ENCODE measurements at places on chromosomes 16 and 17.

- DNase-seq = no peak
These were observed 2.1 kb downstream of the NMT1 start for GRCh38 chr17:45063198-45063597.

GRCh38 chr17:41629826-41630670 lies 5.7 kb upstream of the KRT17 start:
- no peak for DNase-seq

DNA sequence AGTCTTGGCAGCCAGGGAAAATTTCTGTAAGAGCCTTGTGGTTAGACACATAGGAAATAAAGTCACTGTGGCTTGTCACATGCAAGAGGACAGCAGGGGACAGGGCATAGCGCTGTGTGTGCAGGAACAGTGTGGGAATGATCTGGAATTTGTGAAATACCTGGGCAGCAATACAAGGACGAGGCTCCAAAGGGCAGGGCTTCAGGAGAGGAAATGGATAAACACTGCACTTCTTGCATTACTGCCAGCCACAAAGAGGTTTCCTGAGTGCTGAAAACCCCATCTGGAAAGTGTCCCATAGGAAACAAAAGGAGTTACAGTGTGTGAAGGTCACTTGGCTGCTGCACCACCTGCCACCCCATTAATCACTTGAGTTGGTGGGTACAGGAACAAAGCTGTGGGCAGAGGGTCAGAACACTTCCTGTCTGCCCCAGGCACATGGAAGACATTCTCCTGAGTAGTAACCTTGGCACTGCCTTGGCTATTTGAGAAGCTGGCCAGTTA lies 12.1 kb upstream of the HP start:
- DNase-seq = no peak

DNA sequence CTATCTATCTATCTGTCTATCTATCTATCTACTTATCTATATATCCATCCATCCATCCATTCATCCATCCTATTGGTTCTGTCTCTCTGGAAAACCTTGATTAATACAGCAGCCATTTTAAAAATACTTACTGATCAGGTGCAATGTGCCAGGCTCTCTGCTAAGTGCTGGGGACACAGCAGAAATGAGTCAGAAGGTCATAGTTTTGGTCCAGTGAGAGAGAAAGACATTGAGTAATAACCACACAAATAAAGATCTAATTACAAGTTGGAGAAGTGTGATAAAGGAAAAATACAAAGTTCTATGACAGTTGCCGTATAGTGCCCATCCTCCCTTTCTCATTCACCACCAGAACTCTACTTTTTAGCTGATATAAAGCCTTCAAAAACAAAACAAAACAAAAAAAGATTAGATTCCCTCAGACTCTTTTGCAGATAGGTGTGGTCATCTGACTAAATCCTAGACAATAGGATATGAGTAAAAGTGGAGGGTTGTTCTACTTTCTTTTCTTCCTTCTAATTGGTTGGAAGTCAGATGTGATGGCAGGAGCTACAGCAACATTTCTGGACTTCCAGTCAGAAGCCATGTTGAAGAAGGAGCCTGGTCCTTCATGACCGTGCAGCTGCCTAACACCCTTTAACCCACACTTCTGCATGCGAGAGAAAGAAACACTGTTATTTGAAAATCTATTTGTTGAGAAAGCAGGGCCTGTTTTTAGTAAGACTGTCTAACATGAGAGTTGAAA lies 72.0 kb upstream of the TOX3 start:
- DNase-seq = no peak

DNA sequence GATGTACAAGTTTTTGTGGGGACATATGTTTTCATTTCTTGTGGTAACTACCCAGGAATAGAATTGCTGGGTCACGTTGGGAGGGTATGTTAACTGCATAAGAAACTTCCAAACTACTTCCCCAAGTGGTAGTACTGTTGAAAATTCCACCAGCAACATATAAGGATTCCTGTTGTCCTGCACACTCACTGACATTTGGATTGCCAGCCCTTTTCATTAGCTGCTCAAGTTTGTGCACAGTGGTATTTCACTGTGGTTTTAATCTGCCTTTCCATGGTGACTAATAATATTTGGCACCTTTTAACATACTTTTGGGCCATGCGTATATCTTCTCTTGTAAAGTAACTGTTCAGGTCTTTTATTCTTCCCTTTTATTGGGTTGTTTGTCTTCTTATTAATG lies 103.3 kb downstream of the GNAO1 start:
- no peak for DNase-seq

DNA sequence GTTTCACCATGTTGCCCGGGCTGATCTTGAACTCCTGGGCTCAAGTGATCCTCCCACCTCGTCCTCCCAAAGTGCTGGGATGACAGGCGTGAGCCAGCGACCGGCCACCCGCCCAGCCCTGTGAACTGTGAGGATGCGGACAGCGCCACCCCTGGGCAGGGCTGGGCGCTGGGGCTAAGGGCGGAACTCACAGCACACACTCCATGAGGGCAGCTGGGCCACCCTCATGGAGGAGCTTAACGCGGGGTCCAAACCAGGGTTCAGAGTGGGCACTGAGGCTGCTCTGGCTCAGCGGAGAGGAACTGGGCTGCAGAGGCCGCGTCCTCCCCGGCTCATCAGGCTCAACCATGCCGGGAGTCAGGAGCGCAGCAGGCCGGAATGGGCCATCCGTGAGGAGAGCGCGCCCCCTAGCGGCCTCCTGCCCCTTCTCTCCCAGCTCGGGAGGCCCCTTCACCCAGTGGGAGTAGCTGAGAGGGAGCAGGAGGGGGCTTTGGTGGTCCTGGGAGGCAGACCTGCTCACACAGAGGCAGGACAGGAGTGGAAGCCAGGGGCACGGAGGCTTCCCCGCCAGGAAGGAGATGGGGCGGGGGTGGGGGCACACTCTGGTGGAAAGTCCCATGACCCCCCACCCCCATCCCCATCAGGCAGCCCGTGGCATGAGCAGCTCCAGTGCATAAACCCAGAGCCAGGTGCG lies 13.8 kb downstream of the CORO7 start:
- DNase-seq = no peak

GRCh38 chr16:70331588-70332358 lies 14.9 kb upstream of the DDX19A start:
- DNase-seq = no peak

- no peak for DNase-seq
These were observed 25.8 kb downstream of the LITAF start for GRCh38 chr16:11560701-11561453.

DNA sequence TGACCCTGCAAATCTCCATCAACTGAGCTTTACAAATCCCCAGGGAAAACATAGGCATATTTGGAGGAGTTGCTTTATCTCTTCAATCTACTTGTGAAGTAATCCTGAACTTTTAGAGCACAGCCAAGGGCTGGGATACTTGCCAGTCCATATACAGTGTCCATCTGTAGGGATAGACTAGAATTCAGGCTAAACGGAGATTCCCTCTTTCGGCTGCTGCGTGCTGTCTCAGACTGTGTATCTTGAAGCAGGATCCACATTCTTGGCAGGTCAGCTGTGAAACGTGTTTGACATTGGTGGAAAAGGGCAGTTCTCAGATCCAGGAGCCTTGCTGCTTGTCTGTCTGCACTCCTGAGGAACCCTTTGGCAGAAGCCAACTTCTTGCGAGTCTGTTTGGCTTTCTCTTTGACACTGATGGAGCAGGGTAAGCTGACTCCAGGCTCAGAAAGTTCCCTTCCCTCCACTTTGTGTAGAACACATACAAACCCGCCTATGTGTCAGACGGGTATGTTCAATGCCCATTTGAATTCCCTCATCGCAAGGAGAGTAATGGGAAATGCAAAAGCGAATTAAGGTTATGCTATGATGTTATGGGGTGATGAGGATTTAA lies 221.8 kb downstream of the MAP2K4 start:
- DNase-seq = no peak

- no peak for DNase-seq
These were observed 10.9 kb downstream of the UBALD2 start for GRCh38 chr17:76276069-76276431.

DNA sequence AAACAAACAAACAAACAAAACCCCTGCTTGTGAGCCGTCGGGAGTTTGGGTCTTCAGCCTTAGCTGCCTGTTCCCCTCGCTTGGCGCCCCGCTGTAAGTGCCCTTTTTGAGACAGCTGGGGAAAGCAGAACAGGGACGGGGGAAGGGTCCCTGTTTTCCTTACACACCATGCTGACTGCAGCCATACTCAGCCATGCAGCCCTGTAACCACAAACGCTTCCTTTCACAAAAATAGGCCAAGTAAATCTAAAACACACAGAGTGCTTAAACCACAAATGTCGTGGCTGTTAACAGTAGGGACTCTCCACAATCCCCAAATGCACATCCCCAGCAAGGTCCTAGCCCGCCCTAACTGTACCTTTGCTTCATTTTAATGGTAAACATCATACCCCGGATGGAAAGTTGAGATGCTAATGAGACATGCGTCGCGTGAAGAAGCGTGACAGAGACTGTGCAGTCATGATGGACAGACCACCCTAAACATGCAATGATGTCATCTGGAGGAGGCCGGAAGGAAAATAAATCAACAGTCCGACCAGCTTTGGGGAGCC lies 129.9 kb downstream of the MGAT5B start:
- no peak for DNase-seq

GRCh38 chr16:52540910-52541309 lies 6.0 kb downstream of the TOX3 start:
- no peak for DNase-seq

- DNase-seq = no peak
These were observed 84.4 kb upstream of the NKD1 start for GRCh38 chr16:50463581-50464324.

DNA sequence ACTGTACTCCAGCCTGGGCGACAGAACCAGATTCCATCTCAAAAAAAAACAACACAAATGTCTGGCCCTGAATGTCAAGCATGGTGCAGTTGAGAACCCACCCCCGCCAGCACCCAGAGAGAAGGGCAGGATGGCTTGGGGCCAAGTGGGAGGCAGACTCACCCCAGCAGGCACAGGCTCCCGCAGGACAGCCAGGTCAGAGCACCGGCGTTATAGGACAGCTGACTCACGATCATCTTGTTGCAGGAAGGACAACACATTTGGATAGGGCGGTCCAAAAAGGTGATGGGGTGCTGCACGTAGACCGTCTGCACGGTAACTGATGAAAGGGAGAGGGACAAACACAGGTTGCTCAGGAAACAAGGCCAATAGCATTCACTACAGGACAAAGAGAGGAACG lies 33.3 kb downstream of the LITAF start:
- DNase-seq = no peak
